ENCODE measurements at places on chromosomes 4 and X.

- DNase-seq, result no peak
Measured at GRCh38 chrX:107738272-107738671, 37.3 kb downstream of the TSC22D3 start.

DNA sequence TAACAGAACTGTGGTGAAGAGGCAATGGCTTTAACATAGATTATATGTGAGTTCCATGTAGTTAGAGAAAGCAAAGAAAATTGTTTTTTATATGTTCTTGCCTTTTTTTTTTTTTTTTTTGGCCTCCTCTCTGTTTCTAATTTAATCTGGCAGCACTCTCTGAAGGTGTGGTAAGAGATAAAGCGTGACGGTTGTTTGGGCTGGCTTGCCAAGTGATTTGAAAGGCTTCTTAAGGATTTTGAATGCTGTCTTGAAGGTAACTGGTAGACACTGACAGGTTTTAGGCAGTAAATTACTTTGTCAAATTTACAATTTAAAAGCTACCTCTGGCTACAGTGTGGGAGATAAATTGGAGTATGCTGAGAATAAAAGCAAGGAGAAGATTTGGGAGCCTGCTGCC, 269.3 kb upstream of the HS3ST1 start:
- DNase-seq, result no peak

GRCh38 chr4:48234575-48234974, 35.1 kb downstream of the TEC start:
- DNase-seq, result no peak

DNA sequence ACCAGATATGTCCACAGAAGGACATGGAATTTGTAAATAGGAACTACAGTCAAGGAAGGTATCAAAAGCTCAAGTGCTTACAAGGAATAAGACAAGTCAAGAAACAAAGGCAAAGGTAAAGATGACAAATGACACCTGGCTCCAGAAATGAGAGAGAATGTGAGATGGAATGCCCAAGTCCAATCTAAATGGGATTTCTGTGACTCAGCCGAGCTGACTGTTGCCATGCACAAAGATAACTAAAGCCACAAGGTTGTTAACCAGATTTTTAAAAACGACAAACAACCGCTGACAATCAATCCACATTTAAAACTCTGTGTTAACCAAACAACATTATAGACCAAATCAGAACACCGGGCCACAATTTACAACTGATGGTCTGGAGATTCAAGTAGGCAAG, 1.1 kb downstream of the NFXL1 start:
- DNase-seq, result no peak

DNA sequence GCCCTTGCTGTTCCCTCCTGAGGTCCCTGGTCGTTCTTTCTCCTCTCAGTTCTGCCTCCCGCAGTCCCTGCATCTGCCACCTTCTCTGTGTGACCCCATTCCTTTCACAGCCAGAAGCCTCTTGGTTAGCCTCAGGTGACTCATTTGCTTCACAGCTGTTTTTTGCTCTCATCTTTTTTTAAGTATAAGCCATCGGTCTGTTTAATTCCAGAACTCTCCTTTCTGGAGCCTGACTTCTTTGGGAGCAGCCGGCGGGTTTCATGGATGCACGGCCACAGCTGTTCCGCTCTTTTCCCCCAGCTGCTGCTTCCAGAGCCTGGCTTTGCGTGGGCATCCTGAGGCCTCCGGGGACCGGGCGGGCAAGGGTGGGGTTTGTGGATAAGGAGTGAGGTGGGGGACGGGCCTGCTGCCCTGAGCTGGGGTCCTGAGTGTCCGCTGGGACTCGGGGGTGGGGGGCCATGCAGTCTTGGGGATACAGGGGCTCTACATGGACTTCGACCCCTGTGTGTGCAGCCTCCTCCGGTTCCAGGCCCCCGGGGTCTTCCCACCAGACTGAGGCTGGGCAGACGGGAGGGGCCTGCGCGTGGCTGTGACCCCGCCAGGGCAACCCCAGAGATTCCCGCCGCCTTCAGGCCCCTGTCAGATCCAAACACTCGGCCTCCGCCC, 46.7 kb downstream of the PCGF3 start:
- DNase-seq, result peak; percentile 49

GRCh38 chr4:113673450-113673849, 88.1 kb downstream of the CAMK2D start:
- peak; percentile 4 for DNase-seq

DNA sequence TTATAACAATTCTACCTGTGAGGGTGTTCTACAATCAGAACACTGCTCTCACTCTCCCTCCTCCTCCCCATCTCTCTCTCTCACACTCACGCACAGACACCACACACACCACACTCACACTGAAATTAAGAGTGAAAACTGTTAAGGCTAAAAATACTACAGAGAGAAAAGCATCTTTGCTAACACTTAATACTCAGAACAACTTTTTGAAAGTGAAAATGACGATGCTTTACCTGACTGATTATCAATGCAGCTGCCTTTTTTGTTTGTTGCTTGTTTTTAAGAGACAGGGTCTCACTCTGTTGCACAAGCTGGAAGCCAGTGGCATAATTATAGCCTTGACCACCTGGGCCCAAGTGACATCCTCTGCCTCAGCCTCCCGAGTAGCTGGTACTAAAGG, 222.4 kb downstream of the APBB2 start:
- no peak for DNase-seq

GRCh38 chr4:337932-338758, 531 bp downstream of the ZNF141 start:
- peak; percentile 40 for DNase-seq

- no peak for DNase-seq
Measured at GRCh38 chr4:172489861-172490260, 676.7 kb downstream of the GALNTL6 start.

GRCh38 chr4:128670513-128670912, 139.0 kb upstream of the JADE1 start:
- no peak for DNase-seq

DNA sequence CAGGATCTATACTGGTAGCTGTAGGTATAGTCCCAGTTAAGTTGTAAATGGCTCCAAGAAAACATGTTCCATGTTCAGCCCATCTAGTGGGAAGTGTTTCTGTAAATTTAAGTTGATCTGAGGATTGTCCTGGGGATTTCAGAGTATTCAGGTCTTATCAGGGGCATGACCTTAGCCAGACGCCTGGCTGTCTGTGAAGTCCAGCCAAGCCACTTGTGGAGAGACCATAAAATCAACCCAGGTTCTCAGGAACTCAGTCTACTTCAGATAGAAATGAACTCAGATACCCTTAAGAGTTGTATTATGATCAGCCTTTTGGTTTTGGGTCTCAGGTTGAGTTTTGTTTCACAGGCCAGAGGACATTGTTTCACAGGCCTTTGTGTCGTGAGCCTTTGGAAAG, 95.9 kb downstream of the EGF start:
- no peak for DNase-seq

DNA sequence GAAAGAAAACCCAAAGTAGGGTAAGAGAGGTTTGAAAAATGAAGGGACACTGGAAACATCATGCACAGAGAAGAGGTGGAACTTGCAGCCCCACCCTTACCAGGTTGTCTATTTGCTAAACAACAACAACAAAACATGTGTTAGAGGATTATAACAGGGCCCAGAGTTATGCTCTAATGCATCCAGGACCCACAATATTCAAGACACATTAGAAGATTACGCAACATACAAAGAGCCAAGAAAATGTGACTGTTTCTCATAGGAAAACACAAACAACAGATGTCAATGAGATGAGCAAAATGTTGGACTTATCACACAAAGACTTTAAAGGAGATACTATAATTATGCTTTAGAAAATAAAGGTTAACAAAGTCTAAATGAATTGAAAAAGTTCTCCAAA, 128.5 kb downstream of the LRBA start:
- DNase-seq, result no peak

DNA sequence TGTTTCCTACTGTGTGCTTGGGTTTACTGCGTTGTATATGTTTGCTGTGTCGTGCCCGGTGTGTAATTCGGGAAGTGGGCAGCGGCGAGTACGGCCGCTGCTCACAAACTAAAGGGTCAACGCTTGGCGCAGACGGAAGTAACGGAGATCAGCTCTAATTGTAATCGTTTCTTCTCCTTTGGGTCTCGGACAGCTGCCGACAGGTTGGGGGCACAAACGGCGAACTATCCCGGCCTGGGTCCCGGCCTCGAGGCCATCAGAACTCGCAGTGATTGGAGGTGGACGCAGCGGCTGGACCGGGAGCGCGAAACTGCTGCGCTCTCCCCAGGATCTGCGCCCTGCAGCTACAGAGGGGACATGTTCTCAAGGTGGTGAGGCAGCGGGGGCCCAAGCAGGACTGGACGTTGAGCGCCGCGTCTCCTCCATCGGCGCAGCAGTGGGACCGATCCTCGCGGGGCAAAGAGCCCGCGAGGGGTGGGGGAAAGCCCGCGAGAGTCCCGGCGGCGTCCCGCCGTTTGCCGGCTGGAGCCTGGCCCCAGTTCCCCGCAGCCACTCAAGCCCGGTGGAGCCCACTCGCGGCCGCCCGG, 516 bp upstream of the ZIC3 start:
- no peak for DNase-seq

GRCh38 chr4:83947830-83948193, 411.9 kb downstream of the GPAT3 start:
- DNase-seq, result no peak

DNA sequence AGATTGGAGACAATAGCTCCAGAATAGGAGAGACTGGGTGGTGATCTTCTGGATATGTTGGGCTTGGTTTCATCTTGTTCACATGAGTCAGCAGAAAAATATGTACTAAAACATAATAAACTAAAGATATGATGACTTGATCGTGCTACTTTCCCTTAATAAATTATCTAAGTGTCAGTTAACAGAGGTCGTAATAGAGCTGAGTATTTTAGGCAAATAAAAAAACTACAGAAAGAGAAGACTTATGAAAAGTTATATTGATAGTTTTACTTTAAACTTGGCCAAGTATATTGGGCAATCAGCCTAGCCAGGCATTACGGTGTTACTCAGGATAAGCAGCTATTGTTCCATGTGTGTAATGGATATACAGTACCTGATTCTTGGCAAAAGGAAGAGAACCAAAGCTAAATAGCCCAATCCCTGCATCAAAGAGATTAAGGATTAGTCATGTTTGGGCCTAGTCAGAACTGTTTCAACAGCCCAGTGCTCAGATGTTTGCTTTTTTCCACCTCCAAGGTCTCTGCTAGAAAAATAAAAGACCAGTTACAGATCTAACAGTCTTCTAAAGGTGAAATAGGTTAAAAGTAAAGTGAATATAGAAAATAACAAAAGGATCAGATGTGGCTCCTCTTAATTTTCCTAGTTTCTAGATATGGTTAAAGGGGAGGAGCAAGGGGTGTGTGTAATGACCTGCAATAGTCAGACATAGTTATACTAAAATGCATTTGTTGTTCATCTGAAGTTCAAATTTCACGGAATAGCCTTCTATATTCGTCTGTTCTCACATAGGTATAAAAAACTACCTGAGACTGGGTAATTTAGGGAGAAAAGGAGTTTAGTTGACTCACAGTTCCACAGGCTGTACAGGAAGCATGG, 262.6 kb downstream of the ADGRL3 start:
- DNase-seq, result no peak

- DNase-seq, result no peak
Measured at GRCh38 chr4:90069151-90069550, 58.0 kb upstream of the CCSER1 start.

GRCh38 chr4:94536649-94537469, 85.1 kb downstream of the PDLIM5 start:
- no peak for DNase-seq

DNA sequence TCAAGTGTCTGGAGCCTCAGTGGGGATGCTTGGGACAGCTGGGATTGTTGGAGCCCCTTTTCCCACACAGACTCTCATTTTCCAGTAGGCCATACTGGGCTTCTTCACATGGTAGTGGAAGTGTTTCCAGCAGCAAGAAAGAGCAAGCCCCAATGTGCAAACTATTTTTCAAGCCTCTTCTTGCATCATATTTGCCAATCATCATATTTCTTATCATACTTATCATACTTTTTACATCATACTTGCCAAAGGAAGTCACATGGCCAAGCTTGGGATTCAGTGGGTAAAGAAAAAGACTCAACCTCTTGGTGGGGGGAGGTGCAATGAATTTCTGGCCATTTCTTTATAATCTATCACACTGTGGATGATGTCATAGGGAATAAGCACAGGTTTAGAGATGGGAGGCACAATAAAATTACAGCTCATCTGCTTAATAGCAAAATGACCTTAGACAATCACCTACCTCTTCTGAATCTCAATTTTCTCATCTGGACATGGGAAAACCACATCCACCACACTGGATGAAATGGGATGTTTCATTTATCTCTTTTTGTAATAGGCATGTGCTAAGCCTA, 174.2 kb downstream of the MID1IP1 start:
- no peak for DNase-seq

- DNase-seq, result peak; percentile 7
Measured at GRCh38 chr4:107736924-107737448, 17.0 kb upstream of the PAPSS1 start.

Measured in NCI-H345 (cell line).